Mesothelial cell of epicardium (in vitro differentiated cells): ENCODE measurements at places on chromosomes 12 and 14.
A peak's percentile ranks its signal among the peaks of the same experiment; 100 is the strongest.

DNA sequence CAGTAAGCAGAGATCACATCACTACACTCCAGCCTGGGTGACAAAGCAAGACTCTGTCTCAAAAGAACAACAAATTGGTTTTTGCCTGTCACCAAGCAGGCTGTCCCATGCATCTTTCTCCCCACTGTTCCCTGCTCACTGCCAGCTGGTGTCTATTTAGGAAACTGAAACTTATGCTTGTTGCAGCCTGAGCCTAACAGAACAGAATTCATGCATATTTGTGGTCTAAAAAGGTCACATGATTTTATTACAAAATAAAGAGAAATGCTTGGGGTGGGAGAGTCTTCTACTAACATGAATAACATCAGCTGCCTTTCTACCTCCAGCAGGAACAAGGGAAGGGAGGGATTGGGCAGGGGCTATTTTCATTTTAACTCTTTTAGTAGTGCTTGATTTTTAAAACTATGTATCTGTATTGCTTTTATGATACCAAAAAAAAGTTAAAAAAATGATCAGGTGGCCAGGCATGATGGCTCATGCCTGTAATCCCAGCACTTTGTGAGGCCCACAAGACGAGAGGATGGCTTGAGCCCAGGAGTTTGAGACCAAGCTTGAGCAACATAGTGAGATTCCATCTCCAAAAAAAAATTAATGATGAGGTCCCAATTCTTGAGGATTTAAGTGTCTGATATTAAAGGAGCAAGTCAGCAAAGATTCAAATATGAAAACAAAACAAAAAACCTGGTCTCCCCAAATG lies 923 bp downstream of the STAT2 start:
- peaks cover 6% of the 10 kb centered on the region for H3K36me3 ChIP-seq
- peaks cover 4% of the 10 kb centered on the region for H3K27me3 ChIP-seq
- H3K4me3 ChIP-seq, result peak overlapping the region; percentile 93
- DNase-seq, result no peak
- peak overlapping the region; percentile 99 for H3K27ac ChIP-seq
- H3K4me1 ChIP-seq, result peaks cover 13% of the 10 kb centered on the region

DNA sequence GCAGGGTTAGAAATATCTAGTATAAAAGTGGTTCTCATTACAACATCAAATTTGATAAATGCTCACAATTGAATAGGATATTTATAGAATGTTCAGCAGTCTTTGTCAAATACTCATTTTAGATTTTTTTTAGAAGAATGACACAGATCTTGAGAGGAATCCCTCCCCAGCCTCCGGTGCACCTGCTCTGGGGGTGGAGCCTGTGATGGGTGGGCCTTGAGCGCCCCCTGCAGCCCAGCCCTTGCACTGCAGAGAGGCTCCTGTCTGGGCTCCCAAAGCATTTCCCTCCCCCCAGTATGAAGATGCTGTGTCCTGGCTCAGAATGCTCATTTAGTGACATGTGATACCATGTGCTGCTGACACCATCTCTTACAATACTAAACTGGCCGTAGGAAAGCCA lies 792.3 kb downstream of the TMEM121 start:
- H3K27me3 ChIP-seq, result no peaks in the 10 kb centered on the region
- no peaks in the 10 kb centered on the region for H3K36me3 ChIP-seq
- DNase-seq, result no peak
- H3K4me3 ChIP-seq, result no peak overlapping the region
- no peak overlapping the region for H3K27ac ChIP-seq

- no peak overlapping the region for H3K27ac ChIP-seq
- peaks cover 9% of the 10 kb centered on the region for H3K27me3 ChIP-seq
Observed at GRCh38 chr12:80862531-80862930, 75.2 kb downstream of the LIN7A start.

GRCh38 chr12:41039461-41039860 lies 148.7 kb upstream of the PDZRN4 start:
- H3K4me1 ChIP-seq, result peaks cover 5% of the 10 kb centered on the region
- no peaks in the 10 kb centered on the region for H3K36me3 ChIP-seq
- H3K4me3 ChIP-seq, result no peak overlapping the region
- no peak overlapping the region for H3K27ac ChIP-seq
- no peak for DNase-seq

GRCh38 chr12:116919706-116920485 lies 9.1 kb downstream of the FBXW8 start:
- no peak overlapping the region for H3K27ac ChIP-seq
- H3K4me1 ChIP-seq, result peaks cover 13% of the 10 kb centered on the region
- no peak overlapping the region for H3K4me3 ChIP-seq

DNA sequence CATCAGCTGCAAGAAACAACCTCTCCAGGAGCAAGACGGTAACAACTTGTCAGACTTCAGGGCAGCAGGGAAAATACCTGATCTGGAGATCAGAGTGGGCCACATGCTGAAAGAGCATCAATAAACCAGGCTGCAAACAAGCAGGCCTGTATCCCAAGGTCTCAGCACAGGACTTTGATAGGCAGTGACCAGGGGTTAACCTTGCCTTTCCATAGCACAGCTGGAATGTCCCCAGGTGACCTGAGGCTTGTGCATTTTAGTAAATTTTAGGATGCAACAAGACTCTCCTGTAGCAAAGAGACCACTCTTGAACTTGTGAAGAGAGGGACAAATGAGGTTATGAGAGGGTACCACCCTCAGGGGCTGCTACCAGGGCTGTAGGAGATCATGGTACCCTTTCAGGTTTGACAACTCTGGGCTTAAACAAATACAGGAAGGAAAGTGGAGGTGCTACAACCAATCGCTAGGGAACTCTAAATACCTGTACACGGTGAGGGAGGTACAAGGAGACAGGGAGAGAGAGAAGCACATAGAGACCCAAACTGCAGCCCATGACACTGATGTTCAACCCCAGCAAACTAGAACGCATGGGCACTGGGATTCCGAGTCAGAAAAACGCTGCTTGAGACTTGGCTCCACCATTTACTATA lies 95.4 kb upstream of the EVL start:
- peaks cover 23% of the 10 kb centered on the region for H3K4me1 ChIP-seq
- DNase-seq, result no peak
- H3K27me3 ChIP-seq, result no peaks in the 10 kb centered on the region
- peaks cover 15% of the 10 kb centered on the region for H3K36me3 ChIP-seq
- H3K27ac ChIP-seq, result peak overlapping the region; percentile 4
